Cortex of kidney (tissue), 1 donor: ENCODE measurements at places on chromosomes 2 and 18.

DNA sequence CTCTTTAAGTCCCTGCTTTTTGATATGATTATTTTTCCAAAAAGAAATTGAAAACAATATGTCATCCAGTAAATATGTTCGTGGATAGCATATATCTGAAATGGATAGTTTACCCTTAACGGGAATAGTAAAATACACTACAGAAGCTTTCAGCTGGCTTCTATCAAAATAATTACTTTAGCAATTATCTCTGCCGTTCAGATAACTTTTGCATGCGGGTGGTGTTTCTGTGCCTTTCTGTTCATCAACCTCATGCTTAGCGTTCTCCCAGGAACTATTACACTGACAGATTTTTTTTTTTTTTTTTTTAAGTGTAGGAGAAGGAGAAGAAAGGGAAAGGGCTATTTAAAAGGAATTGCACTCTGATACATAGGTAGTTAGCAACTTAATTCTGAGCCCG, 53.6 kb downstream of the TSHZ1 start:
- no peak for DNase-seq

DNA sequence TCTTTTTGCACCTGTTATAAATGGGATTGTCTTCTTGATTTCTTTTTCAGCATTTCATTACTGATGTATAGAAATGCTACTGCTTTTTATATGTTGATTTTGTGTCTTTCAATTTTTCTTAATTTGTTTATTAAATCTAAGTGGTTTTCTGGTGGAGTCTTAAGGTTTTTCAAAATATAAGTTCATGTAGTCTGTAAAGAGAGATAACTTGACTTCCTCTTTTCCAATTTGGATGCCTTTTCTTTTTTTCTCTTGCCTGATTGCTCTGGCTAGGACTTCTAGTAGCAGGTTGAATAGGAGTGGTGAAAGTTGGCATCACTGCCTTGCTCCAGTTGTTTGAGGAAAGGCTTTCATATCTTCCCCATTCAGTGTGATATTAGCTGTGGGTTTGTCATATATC, 28.6 kb upstream of the GALNT5 start:
- no peak for DNase-seq

DNA sequence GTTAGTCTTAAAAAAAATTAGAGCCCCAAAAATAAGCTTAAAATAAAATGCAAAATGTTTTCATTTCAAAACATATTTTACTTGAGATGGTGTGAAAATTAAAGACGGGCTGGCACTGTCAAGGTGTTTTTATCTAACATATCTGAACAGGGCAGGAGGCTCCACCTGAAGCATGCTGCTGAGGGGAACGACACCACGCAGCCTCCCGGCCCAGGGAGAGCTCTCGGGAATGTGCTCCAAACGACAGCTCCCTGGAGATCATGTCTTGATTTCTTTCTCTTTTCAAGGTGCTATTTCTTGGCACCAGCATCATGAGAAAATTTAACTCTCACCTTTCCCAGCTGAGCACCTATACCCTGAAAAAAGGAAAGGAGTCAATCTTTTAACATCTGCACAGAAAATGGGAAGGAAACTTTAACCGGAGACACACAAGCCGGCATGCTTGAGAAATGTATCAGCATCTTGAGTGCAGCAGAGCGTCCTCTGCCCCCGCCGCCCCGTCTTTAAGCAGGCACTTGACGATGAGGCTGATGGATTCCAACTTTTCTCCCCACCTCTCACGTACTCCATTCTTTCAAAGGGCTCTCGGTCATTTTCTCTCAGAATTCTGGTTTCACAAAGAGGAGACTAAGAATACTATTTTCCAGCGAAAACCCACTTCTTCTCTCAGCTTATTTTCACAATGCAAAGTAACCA, 56.6 kb downstream of the EIPR1 start:
- DNase-seq = no peak

DNA sequence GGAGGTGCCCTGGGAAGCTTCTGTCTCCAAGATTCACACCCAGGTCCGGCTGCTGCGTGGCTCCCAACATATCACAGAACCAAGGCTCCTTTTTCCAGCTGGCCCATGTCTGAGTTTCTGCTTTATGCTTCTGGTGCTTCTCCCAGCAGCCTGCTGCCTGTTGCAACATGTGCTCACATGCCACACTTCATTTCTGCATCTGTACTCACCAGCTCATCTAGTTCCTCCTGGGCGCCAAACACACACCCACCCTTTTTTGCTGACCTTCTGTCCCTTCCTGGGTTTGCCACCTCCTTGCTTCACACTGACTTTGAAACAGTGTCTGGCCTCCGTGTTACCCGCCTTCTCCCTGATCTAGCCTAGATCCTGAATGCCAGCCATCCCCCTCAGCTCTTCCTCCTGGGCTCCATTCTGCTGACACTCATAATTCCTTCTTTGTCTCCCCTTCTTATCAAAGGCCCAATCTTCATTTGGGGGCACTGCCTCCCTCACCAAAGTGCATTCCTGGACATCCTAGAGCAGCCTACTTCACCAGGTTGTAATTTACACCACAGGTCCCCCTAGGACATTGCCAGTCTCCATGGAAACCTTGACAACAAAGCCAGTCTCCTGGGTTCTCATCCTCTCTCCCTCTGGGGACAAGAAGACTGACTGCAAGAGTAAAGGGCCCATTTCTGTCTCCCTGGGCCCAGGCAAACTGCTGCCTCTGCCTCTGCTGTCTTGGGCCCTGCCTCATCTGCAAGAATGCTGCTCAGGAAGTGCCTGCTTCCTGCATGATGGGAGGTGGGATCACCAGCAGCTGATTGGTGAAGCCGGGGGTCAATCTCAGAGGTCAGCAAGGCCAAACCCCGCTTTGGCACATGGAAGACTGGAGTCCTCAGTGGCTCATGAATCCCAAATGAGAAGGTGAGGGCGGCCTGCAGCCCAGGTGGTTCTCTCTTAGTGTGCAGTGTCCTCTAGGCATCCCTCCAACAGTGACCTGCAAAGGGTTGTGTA, 13.9 kb upstream of the PROM2 start:
- no peak for DNase-seq

DNA sequence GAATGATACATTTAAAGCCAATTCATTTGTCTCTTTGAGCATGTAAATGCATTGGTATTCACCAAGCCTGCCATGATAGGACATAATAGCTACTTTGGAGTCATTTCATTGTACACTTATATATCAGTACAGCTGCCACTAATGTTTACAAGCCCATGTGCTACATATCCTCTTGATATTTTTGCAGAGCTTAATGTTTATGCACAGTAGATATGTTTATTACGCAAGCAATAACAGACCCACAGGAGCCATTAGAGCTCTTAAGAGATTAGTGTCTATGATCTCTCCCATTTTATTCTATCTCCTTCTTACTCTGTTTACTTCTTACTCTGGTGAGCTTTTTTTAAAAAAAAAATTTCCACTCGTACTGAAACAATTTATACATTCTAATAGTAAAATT, 1132.1 kb upstream of the ZEB2 start:
- DNase-seq = no peak

GRCh38 chr2:95316466-95317122, 19.4 kb downstream of the KCNIP3 start:
- no peak for DNase-seq

DNA sequence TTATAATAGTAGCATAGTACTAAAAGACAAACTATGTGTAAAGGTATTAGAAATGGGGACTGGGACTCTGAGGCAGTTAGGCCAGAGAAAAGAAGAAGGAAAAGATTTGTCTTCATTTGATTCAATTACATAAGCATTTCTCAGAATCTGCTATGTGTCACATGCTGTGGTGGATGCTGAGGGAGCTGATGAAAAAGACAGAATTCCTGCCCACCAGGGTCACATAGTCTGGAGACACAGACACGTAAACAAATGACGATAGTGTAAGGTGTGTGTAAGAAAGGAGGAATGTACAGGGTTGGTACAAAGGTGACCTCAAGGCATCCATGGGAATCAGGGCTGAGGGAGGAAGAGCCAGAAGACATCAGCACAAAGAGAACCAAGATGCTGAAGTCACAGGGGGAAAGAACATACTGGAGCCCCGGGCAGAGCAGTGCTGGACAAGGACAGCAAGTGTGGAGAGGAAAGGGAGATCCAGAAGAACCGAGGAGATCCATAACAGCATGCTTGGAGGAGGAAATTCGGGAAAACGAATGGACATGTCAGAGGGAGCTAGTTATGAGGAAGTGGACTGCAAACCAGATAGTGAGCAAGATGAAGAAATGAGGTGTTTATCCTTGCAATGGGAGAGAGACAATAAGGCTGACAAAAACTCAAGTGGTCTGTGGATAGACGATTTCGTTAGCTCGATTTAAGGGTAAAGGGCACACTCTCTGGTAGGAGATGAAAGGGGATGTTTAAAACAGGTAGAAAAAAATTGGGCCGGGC, 1.2 kb upstream of the MAPRE3 start:
- no peak for DNase-seq

GRCh38 chr2:9712263-9712662, 81.5 kb upstream of the YWHAQ start:
- DNase-seq = no peak

- DNase-seq = no peak
Observed at GRCh38 chr2:188039307-188039706, 252.4 kb upstream of the GULP1 start.

GRCh38 chr2:188527141-188527540, 235.5 kb downstream of the GULP1 start:
- DNase-seq = no peak

DNA sequence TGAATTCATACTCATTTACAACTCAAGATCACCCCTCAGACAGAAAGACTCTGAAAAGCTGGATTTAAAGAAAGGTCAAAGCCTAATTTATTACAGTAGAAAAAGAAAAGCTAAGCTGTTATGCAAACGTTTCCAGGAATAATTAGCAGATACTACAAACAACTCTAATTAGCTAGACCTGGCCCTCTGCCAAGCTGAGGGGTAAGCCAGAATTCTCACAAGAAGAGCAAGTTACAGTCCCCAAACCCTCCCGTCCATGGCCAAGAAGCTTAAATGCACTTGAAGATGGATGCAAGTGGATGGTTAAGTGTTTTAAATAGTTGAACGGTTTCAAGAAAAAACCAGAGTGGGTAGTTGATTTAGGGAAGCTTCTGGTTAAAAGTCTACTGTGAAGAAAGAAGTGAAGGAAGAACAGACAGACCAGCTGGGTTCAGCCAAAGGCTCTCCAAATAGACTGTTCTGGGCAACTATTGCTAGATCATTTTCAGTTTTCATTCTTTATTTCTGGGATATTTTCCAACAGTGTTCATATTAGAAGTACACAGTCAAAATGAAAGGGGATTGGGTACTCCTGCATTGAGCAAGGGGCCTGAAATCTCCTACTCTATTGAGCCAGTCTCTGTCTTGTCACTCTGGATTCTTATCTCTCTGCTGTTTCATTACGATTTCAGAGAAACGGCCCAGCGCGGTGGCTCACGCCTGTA, 4.8 kb downstream of the LMAN2L start:
- DNase-seq = no peak

- no peak for DNase-seq
Observed at GRCh38 chr2:44005846-44006245, 10.1 kb upstream of the LRPPRC start.

GRCh38 chr2:26444236-26444635, 33.7 kb downstream of the OTOF start:
- no peak for DNase-seq

DNA sequence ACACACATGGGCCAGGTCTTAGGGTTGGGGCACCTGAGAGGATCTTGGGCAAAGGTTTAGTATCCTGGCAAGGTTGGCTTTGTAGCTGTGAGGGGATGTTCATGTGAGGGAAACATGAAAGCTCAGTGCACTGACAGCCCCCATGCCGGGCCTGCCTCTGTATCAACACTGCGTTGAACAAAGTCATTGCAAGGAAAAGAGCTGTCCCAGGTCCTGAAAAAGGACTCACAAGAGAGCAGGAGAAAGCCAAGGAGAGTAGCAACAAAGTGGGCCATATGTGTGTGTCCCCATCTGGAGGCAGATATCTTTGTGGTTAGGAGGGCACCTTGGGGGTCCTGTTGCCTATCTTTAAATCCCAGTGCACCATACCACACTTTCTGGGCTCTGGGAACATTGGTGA, 237.8 kb upstream of the THSD7B start:
- no peak for DNase-seq

- DNase-seq = no peak
Observed at GRCh38 chr2:167100506-167100905, 212.2 kb downstream of the XIRP2 start.

DNA sequence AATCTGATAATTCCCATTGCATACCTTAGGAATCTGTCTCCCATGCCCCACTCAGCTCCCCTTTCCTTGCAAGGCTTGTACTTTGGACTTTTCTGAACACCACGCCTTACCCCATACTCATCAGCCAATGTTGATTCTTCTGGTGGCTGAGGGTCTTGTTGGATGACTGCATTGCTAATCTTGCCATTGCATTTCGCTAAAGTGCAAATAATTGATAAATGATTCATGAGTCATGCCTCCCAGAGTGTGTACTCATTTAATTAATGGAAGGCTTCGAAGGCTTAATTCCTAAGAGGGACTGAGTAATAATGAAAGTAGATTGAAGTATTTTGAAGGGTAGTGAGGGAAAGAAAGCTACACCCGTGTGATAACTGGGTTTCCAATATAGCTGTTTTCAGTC, 28.0 kb upstream of the PPP1R1C start:
- no peak for DNase-seq

GRCh38 chr2:40123746-40124145, 328.1 kb downstream of the SLC8A1 start:
- no peak for DNase-seq

DNA sequence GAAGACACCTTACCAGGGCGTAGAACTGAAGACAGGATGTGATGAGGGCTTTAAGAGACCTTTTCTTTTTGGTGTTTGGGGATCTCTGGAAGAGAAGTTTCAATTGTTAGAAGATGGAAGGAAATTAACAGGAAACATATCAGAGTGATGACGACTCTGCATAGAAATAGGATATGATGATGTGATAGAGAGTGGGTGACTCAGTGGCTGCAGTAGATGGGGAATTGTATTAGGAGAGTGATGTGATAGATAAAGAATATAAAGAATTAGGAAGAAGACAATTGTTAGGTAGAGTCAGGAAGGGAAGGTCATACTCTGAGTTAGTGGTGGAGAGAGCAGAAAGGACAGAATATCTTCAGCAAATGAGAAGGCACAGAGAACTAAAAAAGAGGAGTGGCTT, 593.9 kb downstream of the NYAP2 start:
- DNase-seq = no peak

DNA sequence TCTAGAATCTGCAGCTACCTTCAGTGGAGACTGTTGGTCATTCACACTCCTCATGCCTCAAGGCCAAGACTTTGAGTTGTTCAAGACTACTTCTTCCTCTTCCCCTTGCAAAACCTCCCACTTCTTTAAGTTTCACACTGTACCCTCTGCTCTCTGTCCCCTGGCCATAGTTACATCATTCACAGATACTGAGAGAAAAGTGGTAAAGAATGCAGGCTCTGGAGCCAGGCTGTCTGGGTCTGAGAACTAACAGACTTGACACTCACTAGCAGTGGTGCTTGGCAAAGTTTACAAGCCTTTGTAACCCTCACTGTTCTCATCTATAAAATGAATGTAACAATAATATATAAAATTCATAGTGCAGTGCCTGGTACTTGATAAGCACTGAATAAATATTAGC, 61.8 kb downstream of the CDH20 start:
- no peak for DNase-seq
